ENCODE measurements at places on chromosomes 1 and 21.

- DNase-seq = peak; percentile 77
Observed at GRCh38 chr1:16888860-16889816, 6.6 kb upstream of the RNU1-2 start.

DNA sequence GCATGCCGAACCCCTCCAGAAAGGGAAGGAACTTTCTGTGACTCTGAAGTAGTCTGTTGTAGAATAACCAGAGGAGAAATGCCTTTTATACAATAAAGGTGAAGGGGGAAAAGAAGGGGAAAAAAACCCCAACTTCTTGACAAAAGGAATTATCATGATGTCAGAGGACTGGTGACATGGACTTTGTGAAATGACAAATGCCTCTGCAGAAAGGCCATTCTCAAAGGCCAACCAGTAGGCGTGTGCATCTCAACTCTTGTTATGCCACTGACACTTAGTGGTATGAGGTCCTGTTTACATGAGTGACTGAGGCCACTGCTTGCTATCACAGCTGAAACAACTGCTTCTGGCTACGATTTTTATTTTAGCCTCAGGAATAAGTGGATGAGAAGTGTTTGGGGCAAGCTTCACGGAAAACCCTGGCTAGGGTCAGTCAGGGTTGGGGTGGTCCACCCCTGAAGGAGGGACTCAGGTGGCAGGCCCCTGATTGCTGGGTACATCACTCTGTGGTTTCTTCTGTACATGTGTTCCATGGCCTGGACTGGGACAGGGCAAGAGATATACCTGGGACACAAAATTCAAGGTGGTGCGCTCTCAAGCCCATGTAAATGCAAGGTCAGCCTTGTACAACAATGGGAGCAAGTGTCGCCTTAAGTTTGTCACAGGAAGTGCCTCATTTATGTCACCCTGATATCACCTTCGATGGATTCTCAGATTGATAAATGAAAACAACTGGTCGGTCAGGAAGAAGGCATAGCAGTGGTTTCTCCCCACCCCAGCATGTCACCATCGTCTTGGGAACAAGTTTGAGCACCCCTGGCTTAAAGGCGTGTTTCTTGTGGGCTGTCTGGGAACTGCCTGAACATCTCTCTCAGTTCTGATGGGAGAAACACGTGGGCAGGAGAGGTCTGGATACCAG, 12.4 kb downstream of the RUNX1 start:
- no peak for DNase-seq

GRCh38 chr21:14080764-14081096, 130.0 kb downstream of the LIPI start:
- no peak for DNase-seq

GRCh38 chr1:77762072-77762476, 2.4 kb upstream of the USP33 start:
- peak; percentile 89 for DNase-seq

DNA sequence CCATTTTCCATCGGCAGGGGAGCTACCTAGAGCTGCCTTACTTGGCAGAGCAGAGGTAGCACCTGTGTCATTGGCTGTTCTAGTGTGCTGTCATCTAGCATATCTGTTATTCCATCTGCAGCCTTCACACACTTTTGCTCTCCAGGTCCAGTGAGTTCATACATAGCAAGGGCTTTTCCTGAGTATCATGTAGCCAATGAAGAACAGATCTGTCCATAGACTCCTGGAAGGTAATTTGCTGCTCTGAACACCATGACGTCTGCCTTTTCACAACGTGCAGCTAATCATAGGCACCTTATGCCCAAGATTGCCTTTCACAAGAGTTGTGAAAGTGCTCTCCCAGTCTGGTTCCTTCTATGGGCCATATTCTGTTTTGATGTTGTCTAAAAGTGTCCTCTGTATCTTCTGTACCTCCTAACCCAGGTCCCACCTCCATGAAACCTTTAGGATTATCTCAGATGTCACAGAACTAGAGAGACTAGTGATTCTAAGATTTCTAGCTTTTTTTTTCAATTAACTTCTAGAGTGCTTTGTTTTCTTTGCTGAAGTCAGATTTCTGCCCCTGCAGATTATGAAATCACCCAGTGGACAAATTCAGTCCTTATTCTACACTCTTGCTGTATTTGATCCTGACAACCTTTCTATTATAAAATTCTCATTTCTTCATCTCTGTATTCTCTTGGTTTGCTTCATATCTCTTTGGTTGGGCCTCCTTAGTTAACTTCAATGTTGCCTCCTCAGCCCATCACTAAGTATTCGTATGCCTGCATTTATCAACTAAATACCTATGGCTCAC, 134.8 kb downstream of the PBX1 start:
- no peak for DNase-seq

DNA sequence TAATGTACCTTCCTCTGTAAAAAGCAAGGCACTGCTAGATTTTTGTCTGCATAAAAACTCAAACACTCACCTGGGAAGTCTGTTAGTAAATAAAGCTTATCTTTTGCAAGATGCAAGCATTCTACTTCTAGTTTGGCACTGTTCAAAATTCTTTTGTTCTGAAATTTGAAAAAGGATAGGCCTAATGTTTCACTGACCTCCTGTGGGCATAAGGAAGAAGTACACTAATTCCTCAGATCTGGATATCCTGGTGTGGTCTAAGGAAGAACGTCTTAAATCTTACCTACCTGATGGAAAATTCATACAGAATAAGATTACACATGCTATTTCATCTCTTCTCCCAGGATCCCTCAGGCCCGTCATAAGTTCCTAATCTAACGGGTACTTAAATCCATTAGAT, 93.5 kb upstream of the CAMK1G start:
- no peak for DNase-seq

GRCh38 chr1:232111611-232112010, 485.0 kb downstream of the DISC1 start:
- DNase-seq = no peak

- no peak for DNase-seq
Observed at GRCh38 chr21:25515484-25516405, 91.5 kb downstream of the MRPL39 start.

DNA sequence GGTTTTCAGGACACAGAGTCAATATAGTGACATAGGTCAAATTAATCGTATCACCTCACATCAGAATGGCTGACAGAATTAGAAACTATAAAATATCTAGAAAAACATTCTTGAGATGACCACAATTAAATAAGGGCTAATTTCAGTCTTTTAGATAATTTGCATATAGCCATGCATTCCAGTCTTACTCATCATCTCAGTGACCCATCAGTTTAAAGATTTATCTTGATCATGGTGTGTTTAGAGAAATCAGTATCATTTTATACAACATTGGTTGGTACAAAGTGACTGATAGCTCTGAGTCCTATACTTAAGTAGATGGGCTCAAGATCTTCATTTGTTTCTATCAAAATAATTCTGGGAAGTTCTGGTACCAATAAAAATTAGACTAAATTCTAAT, 262.3 kb upstream of the SNX7 start:
- no peak for DNase-seq

- DNase-seq = no peak
Observed at GRCh38 chr1:41380979-41381691, 19.9 kb downstream of the FOXO6 start.

GRCh38 chr1:110262296-110262695, 52.2 kb downstream of the KCNC4 start:
- no peak for DNase-seq

GRCh38 chr1:115062542-115063004, 26.7 kb downstream of the TSPAN2 start:
- DNase-seq = no peak

DNA sequence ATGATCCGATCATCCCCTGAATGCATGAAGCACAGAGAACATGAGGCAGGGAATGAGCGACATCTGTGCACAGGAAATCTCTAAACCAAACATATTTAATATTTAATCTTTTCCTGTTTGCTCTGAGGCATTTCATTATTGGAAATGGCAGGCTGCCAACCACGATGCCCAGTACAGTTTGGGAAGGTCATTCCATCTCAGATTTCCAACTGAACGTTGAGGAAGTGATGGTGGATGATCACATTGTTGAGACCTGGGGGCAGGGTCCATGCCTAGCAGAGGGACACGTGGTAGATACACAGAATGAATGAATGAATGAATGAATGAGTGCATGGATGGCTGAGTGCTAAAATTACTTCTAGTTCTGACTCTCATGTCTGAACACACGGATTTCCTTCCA, 15.9 kb upstream of the FASLG start:
- DNase-seq = no peak

- no peak for DNase-seq
Observed at GRCh38 chr21:45870851-45871615, 110.5 kb upstream of the COL6A1 start.

DNA sequence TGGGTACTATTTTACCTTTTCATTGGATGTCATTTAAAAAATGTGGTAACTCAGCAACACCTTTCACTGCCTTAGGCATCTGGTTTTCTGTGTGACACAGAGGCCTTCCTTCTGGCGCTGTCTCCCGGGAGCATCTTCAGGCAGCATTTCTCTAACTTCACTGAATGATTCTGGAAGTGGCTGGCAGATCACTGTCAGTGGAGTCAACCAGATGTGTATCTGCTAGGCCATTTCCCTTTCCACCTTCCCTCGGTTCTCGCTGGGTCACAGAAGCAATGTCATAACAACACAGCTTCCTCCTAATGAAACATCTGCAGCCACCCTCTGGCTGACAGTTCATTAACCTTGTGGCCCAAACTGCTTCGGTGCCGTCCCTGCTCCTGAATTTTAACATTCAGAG, 137.8 kb downstream of the KIF26B start:
- no peak for DNase-seq

GRCh38 chr1:160151303-160151702, at the start of gene ATP1A4:
Gene ATP1A4 (plus strand): TSS chr1:160151603. CDS start chr1:160152041, 438 bp downstream.
- no peak for DNase-seq

DNA sequence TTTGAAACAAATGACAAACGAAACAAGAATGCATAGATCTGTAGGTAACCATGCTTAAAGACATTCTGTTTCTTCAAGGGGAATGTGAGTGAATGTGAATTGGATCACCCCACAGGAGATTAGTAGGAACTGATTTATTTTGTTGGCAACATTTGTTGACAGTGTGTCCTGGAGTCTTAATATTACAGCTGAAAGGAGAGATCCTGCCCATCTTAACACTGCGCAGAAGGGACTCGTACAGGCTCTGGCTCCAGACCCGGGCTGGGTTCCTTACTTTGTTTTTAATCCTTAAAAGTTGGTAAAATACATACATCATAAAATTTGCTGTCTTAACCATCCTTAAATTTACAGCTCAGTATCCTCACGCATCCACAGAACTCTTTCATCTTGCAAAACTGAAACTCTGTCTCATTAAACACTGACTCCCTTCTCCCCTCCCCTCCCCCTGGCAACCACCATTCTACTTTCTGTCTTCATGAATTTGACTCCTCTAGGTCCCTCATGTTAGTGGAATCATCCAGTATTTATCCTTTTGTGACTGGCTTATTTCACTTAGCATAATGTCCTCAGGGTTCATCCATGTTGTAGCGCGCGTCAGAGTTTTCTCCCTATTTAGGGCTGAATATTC, 74.1 kb downstream of the GALNT2 start:
- no peak for DNase-seq

DNA sequence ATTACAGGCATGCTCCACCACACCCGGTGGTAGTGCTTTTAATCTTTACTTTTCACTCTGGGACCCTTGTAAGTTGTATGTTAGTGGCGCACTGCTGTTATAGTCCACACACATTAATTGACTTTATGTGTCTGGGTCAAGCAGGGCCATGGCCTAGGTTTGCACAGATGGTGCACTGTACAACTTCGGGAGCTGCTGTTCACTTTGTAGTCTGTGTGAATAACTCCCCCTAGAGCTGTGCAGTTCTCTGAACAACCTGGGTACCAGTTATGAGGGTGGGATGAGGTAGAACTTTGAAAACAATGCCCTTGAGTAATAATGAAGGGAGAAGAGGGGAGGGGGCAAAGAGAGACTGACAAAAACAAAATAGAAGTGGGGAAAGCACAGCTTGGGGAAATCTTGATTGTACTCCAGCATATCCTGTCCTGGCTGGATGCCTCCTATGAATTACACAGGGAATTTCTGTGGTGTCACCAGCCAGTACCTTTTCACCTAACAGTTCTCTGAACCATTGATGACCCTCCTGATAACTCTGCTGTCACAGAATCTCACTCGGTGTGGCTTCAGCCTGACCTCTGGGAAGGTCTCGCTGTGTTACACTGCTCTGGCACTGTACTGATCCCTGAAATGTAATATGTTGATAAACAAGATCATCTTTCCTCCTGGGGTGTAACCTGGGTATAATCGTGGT, 2.2 kb downstream of the PTGFRN start:
- no peak for DNase-seq

- peak; percentile 94 for DNase-seq
Observed at GRCh38 chr1:66446261-66447001, 87.5 kb upstream of the SGIP1 start.

DNA sequence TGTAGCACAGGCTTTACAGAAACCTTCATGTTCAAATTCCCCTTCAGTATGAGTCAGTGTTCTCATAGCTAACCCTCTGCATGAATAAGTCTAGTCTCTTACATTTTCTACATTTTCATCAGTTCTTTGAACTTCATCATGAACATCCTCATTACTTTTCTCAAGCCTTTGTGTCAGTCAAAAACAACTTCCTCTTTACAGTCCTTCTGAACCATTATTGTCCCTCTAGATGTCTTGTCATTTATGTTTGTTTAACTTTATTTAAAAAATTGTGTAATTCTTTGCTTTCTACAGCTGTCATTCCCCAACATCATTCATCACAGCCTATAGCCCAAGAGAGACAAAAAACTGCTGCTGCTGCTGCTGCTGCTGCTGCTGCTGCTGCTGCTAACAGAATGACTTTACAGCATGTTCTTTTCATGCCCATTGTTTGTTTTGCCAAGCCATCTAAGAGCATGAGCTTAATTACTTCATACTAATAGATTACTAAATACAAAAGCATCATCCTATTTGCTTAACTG, 133.1 kb downstream of the LRRC40 start:
- no peak for DNase-seq

GRCh38 chr1:70528590-70529333, 117.7 kb downstream of the CTH start:
- no peak for DNase-seq

DNA sequence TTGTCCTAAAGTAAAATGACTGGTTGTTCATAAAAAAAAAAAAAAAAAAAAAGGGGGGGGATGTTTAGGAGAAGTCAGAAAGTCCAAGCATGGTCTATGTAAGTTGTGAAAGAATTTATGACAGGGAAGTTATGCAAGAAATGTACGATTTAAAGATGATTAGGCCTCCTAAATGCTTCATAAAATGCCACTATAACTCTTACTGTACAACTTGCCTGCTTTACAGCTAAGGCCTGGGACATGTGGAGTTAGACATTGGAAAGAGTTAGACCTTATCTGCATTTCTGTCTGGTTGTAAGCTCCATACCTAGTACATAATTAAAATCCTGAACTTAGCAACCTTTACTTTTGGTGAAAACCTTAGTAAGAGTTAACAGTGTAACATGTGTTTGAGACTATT, 150.0 kb downstream of the TPR start:
- DNase-seq = peak; percentile 6

DNA sequence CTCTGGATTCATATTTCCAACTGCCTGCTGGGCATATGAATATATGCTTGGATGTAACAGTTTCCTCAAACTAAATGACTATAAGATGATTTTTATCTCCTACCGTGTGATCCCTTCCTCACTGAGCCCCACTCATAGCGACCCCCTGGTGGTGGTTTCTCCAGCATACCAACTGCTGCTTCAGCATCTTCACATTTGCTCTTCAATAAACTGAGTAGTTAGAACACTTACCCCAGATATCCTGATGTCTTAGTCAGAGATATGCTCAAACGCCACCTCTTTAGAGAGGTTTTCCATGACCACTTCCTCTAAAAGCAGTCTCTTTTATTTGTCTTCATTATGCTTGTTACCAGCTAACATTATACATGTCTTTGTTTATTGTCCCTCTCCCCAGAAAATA, 10.2 kb upstream of the HNRNPR start:
- DNase-seq = no peak
